H9 (cell line): ENCODE measurements at places on chromosomes 5 and 9.

DNA sequence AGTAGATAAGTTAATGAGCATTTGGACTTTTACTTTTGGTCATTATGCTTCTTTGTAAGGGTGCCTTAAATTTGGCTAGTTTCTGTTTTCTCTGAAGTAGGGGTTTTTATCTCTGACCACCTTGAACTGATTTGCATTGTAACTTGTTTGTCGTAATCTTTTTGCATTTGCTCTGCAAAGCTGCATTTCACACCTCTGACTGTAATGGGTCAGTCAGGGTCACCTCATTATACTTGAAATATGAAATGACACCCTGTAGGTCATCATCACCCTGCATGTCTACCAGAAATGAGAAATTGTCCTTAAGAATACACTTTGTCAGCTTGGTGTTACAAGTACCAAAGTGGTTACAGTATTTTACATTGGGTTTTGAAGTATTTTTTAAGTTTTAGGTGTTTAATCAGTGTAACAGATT lies 74.0 kb downstream of the KCNN2 start:
- no peak for DNase-seq

- DNase-seq, result no peak
Measured at GRCh38 chr5:77867194-77867691, 91.1 kb upstream of the TBCA start.

GRCh38 chr9:89295400-89295799 lies 15.6 kb upstream of the CKS2 start:
- no peak for DNase-seq

GRCh38 chr5:178080618-178081410 lies 32.5 kb upstream of the N4BP3 start:
- DNase-seq, result no peak

GRCh38 chr5:98102936-98103335 lies 670.5 kb upstream of the RGMB start:
- DNase-seq, result no peak

GRCh38 chr5:43802119-43802518 lies 199.1 kb downstream of the NNT start:
- no peak for DNase-seq

- DNase-seq, result no peak
Measured at GRCh38 chr9:78210841-78211301, 25.0 kb upstream of the CEP78 start.

DNA sequence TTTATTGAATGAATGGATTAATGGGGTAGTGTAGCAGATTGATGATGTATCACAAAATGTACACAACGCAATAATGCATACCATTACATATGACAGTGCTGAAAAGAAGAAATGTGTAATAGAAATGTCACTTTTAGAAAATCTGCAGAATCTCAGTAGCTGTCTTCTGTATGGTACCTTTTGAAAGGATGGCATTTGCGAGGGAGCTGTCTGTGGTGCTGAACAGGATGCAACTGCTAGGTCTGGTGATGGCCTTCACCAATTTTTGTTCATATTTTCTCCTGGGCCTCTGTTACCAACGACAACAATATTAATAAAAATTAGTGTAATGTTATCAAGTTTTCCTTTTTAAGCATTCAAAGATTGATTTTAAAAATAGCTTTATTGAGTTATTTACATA lies 36.2 kb upstream of the OTULIN start:
- peak; percentile 41 for DNase-seq

GRCh38 chr5:75338408-75338807 lies 1.4 kb downstream of the HMGCR start:
- no peak for DNase-seq
